Adrenal gland (tissue), 19 donors: ENCODE measurements at places on chromosomes 2 and 18. TPM values are rescaled to one million over a fixed set of nuclear protein-coding genes. Genes with fewer than 3 reads are reported as not detected.

GRCh38 chr18:77376043-77376732 is 126.5 kb downstream of the GALR1 start:
- H3K36me3 ChIP-seq = no peaks in the 10 kb centered on the region
- no peak overlapping the region for H3K4me3 ChIP-seq
- no peak overlapping the region for H3K27ac ChIP-seq

Gene MYO7B
- 0.96 TPM for total RNA-seq

Gene G6PC2
- total RNA-seq = not detected

DNA sequence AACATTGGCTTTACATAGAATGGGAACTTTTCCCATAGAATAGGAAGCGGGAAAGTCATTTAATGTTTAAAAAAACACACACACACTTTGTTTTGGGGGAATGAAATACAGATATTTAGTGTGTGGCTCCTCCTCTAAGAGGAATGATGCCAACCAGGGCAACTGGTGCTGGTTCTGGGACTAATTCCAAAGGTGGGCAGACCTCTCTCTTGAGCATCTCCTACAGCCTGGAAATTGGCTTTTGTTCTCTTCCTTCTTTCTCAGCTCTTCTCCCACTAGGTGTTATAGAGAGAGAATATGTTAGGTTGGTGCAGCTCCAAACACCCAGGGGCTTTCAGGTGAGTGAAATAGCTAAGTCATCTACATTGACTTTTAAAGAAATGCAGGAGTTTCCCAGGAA is 190.1 kb downstream of the RAD51AP2 start:
- no peaks in the 10 kb centered on the region for H3K36me3 ChIP-seq
- H3K4me3 ChIP-seq = no peak overlapping the region

Gene STEAP3
- 21.2 TPM for total RNA-seq
